Right kidney (tissue), 9 donors: ENCODE measurements at places on chromosomes 7 and 10.

GRCh38 chr10:86113044-86113443 is 253.6 kb downstream of the GRID1 start:
- no peak for DNase-seq

DNA sequence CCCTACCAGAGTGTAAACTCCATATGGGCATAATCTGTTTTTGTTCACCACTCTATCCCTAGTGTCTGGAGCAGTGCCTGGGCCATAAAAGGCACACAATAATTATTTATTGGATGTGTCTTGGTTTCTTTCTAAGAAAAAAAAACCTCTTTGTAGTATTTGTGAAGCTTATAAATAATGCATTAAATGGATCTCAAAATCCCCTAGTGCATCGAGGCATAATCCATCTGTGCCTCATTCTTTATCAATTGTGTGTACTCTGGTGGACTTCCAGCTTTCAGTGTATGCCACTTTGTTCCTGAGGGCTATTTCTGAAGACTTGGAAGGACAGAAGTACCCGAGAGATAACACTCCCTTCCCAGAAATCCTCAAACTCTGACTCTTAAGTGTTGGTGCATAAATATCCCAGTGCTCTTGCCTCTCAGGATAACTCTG is 255.0 kb upstream of the PHYHIPL start:
- DNase-seq, result no peak

GRCh38 chr10:109743146-109743545 is 180.2 kb downstream of the XPNPEP1 start:
- DNase-seq, result no peak

DNA sequence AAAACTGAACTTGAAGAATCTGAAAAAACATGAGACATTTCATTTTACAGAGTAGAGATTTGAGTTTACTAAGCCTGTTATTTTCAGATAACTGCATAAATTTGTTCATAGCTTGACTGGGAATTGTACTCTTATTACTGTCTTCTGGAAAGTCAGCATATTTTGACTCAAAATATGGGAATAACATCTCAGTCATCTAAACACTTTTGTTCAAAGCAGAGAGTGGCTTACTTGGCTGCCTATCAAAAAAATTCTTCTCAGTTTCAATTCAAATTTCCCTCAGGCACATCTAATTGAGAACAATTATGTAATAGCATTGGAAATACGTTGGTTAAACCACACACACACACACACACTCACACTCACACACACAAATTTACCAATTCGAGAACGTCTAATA is 384.6 kb downstream of the ARL4A start:
- no peak for DNase-seq

DNA sequence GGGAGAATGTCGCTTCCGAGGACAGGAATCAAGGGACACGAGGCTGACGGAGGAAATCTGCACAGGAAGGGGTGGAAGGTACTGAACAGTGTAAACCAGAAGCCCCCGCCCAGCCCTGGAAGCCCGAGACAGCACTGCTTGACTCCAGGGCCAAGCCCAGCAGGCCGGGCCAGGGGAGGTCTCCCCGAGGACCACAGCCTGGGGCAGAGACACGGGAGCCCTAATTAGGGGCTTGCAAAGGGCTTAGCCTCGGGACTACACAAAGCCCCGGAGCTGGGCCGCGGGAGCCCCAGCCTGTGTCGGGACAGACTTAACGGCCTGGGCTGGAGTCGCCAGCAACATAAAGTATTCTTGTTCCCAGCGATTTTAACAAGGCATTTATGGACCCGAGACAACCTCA is 50.8 kb downstream of the OAT start:
- no peak for DNase-seq

GRCh38 chr7:50730446-50731400 is 52.0 kb downstream of the GRB10 start:
- DNase-seq, result no peak
